ENCODE measurements at places on chromosomes 12 and 14.

DNA sequence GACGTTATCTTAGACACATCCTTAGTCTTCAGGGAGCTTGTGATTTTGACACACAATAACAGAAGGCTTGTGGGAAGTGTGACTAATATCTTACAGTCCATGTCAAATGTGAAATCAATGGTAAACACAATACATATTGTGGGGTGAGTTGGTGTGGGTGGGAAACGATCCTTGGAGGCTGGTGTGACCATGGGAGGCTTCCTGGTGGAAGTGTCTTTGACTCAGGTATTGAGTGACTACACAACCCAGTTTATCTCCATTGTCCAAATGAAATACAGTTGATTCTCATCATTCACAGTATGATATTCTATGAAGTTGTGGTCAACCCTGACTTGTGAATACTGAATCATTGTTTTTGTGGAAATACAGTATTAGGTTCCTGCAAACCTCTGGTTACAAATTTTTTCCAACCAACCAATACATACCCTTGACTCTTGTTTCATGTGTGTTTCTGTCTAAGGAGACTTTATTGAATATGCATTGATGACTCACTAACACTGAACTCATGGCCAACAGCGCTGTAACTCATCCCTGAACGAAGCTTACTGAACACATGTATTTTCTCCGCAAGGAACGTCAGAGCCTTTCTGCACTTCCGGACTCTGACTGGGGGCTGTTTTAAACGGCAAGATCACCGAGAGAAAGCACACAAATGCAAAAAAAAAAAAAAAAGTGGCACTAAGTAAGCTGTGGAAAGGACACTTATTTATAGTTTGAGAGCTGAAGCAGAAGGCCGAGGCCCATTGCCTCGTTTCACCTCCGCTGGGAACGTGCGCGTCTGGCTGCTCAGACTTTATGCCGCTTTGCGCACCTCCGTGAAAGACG, 59.0 kb downstream of the CLMN start:
- DNase-seq = peak; percentile 30

- no peak for DNase-seq
These were observed 89.3 kb upstream of the FGD4 start for GRCh38 chr12:32309811-32310736.

DNA sequence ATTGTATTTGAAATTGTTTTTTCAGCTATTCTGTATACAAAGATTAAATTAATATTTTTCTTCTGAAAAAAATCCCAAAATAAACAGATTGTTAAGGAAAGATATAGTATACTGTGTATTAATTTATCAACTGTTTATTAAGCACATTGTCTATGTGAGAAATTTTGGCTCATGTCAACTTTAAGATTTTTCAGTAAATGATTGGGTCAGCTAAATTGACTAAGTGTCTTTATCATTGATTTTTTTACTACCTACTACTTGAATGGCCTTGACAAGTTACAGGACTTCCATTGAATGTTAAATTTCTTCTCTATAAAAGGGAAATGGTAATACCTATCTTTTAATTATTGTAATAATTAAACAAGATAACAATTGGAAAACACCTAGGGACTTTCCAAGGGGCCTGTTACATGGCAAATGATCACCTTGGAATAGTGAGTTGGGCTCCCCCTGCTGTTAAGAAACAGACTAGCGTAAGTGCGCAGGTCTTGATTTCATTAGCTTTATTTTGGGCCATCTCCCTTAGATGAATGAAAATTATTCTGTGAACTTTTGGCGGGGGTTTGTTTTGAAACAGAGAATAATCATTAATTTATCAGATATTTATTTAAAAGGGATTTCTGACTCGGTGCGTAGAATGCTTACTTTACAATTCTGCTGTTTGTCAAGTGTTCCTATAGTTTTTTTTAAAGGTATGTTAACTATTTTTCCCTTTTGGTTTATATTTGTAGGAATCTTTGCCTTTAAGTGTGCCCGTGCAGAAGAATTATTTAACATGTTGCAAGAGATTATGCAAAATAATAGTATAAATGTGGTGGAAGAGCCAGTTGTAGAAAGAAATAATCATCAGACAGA, 14.5 kb upstream of the CCT2 start:
- peak; percentile 9 for DNase-seq

GRCh38 chr12:52403561-52403960, 2.6 kb downstream of the KRT82 start:
- DNase-seq = no peak

DNA sequence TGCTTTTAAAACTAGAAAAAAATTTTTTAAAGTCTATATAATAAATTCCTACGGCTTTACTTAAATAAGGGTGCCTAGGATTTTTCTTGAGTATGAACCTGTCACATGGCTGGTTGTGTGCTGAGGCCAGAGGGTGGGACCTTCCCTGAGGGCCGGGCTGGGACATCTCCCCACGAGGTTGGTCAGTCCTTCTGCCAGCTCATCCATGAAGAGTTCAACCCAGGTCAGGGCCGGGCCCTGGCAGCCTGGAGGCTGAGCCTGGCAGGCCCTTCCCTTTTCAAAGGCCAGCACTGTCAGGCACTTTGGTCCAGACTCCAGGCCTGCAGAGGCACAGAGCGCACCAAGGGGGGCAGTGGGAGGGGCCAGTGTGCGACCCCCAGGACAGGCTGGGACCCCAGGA, 31.7 kb downstream of the TNFAIP2 start:
- no peak for DNase-seq

GRCh38 chr14:20679907-20680306, 4.5 kb upstream of the RNASE4 start:
- DNase-seq = no peak

- no peak for DNase-seq
These were observed 645.5 kb downstream of the C12orf50 start for GRCh38 chr12:87383680-87384079.

GRCh38 chr12:113228394-113229028, 7.2 kb downstream of the TPCN1 start:
- no peak for DNase-seq

DNA sequence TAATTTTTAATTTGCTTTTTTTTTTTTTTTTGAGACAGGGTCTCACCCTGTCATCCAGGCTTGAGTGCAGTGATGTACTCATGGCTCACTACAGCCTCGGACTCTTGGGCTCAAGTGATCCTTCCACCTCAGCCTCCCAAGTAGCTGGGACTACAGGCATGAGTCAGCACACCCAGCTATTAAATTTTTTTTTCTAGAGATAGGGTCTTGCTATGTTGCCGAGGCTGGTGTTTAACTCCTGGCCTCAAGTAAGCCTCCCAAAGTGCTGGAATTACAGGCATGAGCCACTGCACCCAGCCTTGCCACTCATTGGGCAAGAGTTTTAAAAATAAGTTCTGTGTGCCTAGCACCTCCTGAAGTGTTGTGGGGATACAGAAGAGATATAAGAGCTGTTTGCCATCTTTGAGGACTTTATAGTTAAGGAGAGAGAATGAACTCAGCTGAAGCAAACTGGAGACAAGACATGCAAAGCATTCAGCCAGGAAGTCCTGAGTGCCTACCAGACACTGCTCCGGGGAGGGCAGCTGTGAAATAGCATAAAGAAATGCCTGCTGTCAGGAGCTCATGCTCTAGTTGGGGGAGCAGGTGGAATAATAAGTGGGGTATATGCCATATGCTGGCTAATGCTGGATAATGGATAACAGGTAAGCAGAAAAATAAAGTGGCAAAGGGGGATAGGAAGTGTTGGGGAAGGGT, 15.0 kb upstream of the EMP1 start:
- DNase-seq = no peak

- DNase-seq = no peak
These were observed 54.5 kb downstream of the C12orf75 start for GRCh38 chr12:105384916-105385535.

DNA sequence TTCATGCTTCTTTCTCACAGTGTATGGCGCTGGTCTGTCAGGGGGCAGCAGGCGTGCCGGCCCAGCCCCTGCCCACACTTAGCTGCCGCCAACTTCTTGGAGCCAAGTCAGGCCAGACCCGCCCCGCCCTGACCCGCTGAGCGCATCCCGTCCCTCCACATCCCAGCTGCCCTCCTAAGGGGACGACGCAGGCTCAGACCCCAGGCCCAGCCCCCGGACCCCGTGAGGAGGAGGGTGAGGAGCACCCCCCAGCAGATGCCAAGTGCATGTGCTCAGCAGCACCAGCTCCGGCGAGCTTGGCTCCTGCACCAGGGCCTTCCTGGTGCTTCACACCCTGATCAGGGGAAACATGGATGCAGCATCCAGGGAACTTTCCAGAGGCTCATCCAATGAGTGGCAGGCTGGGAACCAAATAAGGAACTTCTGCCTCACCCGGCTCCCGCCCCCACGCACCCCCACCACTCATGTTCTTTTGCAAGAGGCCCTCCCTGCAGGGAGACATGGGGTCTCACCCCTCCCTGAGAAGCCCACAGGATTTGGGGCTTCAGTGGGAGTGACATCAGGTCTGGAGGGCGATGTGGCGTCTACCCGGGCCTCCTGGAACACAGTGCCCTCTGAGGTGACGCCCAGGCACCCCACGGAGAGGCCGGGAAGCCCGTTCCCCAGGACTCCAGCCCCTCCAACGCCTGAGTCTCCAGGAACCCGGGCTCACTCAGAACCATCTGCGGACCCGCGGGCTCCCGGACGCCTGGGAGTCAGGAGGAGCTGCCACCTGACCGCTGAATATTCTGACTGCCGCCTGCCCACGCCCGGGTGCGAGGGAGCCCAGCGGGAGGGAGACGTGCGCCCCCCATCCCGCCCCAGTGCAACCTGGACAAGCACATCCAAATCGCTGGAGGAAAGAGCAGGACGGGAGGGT, 70.0 kb upstream of the GALNT9 start:
- DNase-seq = no peak

- DNase-seq = no peak
These were observed 35.4 kb downstream of the DLK1 start for GRCh38 chr14:100762089-100762515.

- DNase-seq = no peak
These were observed 1232.5 kb upstream of the SEL1L start for GRCh38 chr14:82766123-82766522.

DNA sequence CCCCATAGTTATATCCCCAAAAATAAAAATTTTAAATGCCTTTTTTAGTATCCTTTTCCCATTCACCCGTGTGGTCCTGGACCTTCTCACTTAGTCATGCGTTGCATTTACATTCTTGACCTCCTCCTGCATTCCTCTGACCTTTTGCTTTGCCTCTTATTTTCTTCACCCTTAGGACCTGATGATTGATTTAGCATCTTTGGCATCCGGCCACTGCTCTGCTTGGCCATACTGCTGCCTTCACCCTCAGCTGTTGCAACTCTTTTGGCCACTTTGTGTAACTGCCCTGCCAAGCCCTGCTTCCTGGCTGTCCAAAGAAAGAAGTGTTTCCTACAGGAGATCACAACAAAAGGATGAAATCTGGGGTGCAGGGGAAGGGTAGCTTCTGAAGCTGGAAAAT, 48.8 kb upstream of the SLC38A4 start:
- no peak for DNase-seq

GRCh38 chr12:6982532-6982931, 11.8 kb downstream of the EMG1 start:
- no peak for DNase-seq

- peak; percentile 3 for DNase-seq
These were observed 85.4 kb downstream of the WSCD2 start for GRCh38 chr12:108214486-108214885.

DNA sequence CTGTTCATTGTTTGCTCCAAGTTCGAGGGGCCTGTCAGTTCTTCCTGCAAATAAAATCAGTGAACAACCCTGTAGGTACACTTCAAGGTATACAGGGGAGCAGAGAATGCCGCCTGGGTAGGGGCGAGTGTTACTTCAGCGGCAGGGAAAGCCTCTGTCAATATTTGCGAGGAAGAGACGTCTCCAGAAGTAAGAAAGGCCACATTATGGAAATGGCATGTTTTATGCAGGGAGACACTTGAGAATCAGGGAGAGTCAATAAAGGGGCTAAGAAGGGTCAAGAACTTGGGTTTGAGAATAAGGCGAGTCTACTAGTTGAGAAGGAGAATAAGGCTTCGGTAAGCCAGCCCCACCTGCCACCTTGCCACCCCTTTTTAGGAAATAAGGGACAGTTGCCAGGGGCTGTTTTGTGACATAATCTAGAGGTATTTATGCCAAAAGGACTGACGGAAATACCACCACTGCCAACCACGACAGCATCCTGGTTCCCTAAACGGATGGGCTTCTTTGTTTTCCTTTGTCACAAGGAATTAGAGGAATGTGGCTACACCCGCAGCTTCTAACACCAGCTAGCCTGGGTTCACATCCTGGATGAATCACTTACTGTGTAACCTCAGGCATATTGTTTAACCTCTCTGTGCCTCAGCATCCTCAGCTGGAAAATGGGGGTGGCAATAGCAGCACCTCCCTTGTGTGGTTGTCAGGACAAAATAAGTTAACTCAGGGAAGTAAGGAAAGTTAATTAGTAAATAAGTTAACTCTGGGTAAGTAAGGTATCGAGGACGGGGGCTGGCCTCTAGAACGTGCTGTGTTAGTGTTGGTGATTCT, 67.7 kb downstream of the EID3 start:
- DNase-seq = no peak

DNA sequence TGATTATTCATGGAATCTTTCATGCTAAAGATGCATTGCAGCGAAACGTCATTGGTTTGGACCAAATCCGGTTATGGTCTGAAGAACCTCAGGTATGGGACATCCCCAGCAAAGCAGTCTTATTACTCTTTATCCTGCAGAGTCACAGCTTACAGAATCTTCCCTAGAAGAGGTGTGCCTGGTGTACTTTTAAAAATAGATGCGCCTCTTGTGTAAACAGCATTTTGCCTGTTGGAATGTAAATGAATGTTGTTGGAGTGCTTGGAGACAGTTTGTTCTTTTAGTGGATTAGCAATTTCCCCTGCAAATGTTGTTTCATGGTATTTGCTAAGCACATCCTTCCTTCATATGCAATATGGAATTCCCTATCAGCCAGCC, 242.5 kb downstream of the ZFP36L1 start:
- no peak for DNase-seq

- DNase-seq = peak; percentile 11
These were observed 1.0 kb upstream of the CDK17 start for GRCh38 chr12:96401076-96401871.

DNA sequence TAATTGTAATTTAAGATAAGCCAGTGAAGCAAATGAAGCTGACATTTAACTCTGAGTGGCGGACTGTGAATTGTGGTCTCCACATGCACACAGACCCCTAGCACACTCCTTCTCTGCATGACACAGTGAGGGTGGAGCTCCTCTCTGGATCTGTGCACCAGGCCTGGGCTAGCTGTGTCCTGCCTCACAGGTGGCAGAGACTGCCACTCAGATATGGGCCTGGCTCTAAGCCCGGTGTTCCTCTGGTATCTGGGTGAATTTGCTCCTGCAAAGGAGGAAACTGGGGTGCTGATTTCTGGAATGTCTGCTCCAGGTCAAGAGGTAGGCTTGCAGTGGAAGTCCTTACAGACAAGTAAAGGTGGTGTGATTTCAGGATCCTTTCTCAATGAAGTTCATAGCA, 282.4 kb downstream of the FOXN3 start:
- DNase-seq = no peak

DNA sequence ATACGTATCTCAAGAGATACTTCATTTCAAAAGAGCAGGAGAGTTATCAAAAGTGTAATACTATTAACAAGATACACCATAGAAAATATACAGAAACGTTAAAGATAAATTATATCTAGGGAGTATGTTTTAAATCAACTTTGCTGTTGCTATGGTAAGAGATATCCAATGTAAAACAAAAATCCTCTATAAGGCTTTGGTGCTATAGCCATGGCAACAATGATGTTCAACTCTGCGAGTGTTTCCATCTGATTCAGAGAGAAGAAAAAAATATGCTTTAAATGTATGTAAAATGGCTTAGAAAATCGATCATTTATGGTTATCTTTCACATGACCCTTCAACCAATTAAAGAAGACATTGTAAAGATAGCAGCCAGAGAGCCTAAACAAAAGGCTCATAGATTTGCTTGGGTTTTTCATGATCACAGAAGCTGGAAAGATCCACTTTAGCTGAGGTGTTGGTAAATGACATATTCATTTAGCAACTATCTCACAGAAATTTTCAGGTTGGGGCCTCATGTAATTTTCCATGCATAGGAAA, 387.0 kb upstream of the GARIN6 start:
- no peak for DNase-seq

Measured in stimulated activated CD4-positive, alpha-beta T cell treated with anti-CD3 and anti-CD28 coated beads, TNF-alpha, amount 100 ng/mL, for 48 hours (primary cell).